ENCODE measurements at places on chromosomes 2 and 18.
A peak's percentile ranks its signal among the peaks of the same experiment; 100 is the strongest.

GRCh38 chr18:26700201-26700600, 151.8 kb upstream of the KCTD1 start:
- no peak for DNase-seq

DNA sequence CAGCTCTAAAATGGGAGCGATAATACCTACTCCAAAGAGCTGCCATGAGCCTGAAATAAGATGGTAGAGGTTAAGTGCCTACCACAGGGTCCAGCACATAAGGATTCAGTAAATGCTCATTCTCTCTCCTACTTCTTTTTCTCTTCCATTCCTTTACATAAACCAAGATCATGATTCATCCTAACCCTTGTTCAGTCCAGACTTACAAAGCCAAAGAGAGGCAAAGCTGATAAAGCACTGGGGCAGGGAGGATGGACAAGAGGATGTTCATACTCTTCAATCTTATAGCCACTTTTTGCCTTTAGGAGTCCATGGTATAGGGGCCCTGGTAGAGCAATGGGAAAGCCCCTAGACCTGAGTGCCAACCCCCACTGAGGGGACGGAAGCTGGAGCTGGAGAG, 75.6 kb upstream of the PKDCC start:
- DNase-seq = no peak

DNA sequence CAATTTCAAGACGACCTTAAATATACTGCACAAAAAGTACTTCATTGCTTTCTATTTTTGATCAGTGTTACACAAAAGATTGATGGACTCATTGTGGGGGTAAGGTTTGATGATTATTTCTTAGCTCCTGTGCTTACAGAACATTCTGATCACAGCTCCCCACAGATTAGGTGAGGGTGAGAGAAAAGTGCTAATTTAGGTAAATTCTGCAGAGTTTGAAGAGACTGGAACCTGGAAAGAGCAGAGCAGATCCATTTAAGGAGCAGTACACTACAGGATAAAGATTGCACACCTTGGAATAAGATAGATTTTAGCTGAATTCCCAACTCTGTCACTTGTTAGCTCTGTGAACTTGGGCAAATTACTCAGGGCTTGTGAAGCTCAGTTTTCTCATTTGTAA, 291.9 kb upstream of the CDH7 start:
- DNase-seq = no peak

GRCh38 chr2:231315896-231316295, 79.6 kb upstream of the B3GNT7 start:
- no peak for DNase-seq

- DNase-seq = no peak
Observed at GRCh38 chr18:76974386-76974785, 152.0 kb downstream of the ZNF236 start.

DNA sequence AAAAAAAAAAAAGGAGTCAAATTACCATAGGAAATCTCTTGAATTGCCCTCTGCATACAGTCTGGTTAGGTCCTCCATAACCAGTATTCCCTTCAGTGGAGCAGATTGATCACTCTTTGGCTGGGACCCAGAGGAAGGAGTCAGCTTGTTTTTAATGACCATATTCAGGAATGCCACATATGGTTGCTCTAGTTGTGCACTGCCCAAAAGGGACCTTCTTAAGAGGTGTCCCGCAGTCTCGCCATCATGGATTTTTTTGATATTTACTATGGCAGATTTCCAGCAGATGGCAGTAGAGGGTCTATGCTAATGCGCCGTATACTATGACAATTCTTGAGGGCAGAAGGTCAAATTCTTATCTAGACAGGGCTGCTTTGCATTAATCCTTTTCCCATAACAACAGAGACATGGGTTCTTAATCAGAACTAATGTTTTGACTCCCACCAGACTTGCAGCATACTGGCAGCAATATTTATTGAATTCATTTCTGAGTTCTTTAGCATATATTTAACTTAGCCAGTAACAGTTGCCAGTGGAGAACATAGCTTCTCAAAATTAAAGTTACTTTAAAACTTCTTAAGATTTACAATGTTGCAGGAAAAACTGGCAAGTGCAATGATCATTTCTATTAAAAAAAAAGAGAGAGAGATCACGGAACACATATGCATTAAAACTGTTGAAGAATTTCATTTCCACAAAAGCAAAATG, 31.8 kb upstream of the INPP4A start:
- peak; percentile 41 for DNase-seq

DNA sequence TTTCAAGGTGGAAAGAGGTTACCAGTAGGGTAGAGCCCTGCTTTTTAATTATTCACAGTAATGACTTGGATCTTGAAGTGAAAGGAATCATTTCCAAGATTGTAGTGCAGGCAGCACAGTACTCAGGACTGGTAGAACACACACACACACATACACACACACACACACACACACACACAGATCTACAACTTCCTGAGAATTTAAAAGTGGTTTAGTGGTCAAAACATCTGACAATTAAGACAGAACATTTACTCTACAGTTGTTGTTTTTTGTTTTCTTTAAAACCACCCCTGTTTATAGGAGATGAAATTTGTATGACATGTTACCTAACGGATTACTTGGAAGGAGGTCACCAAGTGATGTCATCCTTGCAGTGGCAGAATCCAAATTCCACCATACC, 146.7 kb upstream of the VRK2 start:
- DNase-seq = no peak

DNA sequence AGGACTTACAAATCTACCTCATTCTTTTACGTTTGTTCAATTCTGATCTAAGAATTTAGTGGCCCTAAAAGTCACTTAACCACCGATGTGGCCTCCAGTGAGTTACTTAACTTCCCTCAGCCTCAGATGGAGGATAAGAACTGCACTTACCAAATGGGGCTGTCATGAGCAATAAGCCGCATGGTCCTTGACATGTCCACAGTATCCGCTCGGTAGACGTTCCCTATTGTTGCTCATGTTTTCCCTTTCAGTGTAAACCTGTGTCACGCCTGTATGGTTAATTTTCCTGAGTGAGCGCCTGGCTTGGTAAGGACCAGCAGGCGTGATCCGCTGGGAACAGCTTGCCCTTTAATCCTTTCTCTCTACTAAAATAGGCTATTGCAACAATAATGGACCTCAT, 20.3 kb downstream of the SEC11C start:
- DNase-seq = no peak

DNA sequence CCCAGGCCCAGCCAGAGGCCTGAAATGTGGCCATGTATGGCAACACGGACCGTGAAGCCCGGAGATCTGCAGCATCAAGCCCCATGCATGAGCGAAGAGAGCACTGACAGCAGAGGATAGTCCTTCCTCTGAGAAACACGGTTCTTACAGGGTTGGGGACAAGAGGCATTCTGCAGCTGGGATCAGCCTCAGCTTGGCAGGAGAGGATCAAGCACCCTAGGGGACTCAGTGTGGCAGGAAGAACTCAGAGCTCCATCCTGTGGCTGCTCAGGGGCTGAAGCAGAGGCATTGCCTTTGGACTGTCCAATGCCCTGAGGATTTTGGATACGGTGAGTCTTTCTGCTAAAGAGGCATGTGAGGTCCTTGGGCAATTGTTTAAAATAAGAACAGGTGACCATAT, 368.7 kb downstream of the ZNF516 start:
- DNase-seq = peak; percentile 20

- no peak for DNase-seq
Observed at GRCh38 chr2:134468776-134469175, 214.9 kb downstream of the MGAT5 start.

- no peak for DNase-seq
Observed at GRCh38 chr2:180146541-180146940, 139.4 kb upstream of the CWC22 start.

DNA sequence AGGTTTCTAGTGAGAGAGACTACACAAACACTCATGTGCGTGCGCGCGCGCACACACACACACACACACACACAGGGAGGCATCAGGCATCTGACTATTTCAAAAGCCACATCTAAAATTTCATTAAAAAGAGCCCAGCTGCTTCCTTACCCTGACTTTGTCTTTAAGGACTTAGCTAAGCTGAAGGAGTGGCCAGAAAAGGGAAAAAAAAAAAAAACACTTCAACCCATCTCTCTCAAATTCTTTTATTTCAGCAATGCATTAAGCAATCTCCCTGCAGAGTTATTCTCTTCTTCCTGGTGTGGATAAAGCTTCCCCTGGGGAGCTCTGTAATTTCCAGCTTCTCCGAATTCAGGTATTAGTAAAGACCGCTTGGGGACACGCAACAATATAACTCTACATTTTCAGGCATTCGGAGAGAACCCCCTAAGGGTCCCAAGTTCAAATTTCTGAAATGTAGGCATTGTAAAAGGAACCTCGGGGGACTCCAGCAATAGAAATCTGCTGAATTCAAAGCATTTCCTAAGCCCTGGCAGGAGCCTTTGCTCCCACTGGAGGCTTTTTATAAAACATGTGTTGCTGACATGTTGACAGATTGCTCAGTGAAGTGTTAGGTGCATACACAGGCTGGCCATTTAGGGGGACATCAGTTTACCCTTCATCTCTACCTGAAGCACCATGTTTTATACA, 67.0 kb downstream of the ZNF521 start:
- no peak for DNase-seq

DNA sequence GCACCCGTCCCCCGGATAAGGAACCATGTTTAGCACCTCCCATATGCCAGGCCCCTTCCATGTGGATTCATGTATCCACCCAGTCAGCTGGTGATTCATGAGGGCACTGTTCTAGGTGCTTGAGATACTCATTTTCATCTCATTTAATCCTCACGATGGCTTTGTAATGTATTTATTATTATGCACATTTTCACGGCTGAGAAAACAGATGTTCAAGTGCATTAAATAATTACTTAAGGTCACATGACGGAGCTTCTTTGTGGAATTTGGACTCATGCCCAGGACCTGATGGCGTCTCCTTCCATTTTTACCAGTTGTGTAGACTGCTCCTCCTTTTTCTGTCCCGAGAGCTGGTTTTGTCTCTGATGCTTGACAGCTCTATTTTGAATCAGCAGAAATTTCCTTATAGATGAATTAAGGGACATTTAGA, 72.2 kb upstream of the RBM44 start:
- DNase-seq = no peak

GRCh38 chr2:151959238-151959637, 131.0 kb upstream of the ARL5A start:
- no peak for DNase-seq

DNA sequence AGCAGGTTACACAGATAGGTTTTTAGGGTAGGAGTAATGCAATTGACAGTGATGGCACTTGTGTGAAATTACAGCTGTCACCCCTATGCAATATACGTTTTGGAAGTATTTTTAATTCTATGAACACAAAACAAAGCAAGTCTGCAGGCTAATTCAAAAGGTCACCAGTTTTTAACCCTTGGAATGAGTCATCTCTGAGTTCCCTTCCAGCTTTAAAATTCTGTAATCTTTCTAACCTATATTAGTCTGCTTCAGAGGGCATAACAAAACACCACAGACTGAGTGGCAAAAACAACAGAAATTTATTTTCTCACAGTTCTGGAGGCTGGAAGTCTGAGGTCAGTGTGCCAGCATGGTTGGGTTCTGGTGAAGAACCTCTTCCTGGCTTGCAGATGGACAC, 596.9 kb upstream of the HNMT start:
- DNase-seq = no peak

DNA sequence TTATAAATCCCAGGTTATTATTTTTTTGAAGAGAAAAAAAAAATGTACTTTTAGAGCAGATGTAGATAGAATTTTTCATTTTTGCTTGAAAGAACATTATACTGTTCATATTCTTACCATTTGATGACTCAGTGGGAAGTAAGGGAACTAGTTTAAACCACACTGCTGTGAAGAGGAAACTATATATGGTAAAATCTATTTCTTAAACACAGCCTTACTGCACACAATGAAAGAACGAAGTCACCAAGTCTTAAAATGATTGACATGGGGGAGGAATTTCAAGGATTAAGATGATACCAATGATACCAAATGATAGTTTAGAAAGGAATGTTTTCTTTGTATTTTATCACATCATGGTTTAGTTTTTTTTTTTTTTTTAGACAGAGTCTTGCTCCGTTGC, 5.0 kb downstream of the ACTR2 start:
- peak; percentile 17 for DNase-seq

GRCh38 chr18:35074581-35074980, 33.4 kb downstream of the MAPRE2 start:
- no peak for DNase-seq

DNA sequence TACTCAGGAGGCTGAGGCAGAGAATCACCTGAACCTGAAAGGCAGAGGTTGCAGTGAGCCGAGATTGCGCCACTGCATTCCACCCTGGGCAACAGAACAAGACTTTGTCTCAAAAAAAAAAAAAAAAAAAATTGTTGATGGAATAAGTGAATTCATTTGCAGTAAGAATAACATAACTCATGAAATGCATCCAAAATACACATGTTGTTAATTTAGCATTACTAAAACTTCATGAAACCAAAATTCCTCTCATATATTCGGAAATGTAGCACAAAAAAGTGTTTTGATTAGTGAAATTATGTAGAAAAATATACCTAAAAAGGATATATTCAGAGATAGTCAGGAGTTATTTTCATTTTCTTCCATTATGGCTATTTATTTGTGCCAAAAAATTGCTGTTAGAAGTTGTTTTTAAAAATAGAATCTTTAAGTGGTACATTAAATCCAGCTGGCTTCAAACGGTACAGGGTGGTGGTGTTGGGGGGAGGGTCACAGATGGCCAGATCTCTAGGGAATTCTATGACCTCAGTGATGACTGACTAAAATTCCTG, 78.2 kb upstream of the UGP2 start:
- DNase-seq = no peak

- no peak for DNase-seq
Observed at GRCh38 chr18:33700513-33700976, 122.5 kb downstream of the ASXL3 start.

DNA sequence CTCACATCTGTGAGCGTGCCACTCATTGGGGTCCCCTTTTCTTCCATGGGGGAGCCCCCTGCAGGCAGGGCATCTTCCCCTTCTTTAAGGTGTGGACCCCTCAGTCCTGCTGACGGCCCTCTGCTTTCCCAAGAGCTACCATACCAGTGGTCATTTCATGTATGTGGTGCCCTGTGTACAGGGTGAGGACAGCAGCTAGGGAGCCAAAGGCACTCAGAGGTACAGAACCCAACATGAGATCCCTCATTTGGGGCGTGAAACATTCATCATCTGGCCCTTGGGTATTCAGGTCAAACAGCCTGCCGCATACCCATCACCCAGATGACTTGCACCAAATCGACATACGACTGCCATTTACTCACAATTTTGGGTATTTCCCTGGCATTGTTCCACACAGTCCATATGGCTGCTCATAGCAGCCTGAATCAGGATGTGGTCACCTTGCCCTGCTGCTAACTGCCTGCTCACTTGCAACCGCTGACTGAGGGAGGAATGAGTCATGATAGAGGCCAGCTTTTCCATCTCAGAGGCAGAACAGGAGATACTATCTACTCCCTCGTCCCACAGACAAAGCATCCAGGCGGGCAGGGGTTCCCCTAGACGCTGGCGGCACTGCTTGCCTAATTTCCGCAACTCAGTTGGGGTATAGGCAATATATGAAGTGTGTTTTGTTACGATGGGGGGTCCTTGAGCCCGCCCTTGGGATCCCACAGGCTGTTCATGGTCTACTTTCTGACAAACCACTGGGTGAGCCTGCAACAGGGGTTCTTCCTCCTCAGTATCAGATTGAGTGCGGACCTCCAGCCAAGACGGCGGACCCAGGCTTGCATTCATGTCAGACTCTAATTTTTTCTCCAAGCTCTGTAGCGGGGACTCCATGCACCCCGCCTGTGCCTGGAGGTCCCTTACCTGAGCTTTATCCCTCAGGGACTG, 228.6 kb downstream of the SATB2 start:
- peak; percentile 98 for DNase-seq

- DNase-seq = no peak
Observed at GRCh38 chr2:223526106-223526505, 76.1 kb downstream of the SCG2 start.

Measured in Daoy (cell line).